EL (cell line): ENCODE measurements at places on chromosomes 2 and 18.

GRCh38 chr2:86396291-86396785 lies 44.8 kb upstream of the KDM3A start:
- peak; percentile 10 for DNase-seq

- no peak for DNase-seq
Observed at GRCh38 chr18:24094561-24094960, 44.3 kb upstream of the CABYR start.

DNA sequence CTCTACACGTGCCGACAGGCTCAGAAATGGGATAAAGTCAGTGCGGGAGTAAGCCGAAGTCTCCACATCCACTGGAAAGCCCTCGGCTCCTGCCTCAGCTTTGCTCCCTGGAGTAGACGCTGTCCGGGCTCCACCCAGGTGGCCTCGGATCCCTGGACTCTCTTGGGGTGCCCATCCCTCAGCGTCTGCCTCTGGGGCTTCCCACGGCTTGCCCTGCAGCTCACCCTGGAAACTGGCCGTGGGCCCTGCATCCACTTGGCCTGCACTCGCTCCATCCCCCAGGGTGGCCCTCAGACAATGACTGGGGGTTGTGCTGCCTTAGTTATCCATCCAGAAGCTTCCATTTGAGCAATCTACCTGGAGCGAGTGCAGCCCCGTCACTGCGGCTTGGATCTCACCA lies 36.2 kb upstream of the TAF1B start:
- DNase-seq = no peak

DNA sequence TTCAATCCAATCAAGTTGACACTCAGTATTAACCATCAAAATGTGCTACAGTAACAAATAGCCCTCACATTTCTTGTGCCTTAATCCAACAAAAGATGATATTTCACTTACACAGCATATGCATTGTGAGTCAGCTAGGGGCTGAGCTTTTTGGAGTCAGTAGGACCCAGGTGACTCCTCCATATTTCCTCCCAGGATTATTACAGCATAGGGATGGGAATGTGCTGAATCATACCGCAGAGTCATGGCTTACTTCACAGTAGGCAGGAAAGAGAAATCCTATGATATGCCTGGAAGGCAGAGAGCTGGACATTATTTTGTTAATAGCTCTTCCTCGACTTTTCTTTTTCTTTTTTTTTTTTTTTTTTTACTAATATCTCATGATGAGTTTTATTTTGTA lies 153.3 kb downstream of the TMEM182 start:
- peak; percentile 27 for DNase-seq

DNA sequence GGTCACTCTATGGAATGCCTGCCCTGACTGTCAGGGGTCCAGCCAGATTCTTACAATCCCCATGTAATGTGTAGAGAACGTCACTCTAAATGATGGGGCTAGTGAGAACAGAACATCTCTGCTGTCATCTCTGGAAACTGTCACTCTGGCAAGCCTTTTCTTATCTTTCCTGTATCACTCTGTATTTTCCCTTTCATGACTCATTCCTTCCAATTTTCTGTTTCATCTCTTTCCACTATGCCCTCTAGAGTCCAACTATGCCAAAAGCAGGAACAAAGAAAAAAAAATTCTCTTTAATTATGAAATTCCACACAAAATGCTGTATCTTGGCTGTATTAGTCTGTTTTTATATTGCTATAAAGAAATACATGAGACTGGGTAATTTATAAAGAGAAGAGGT lies 608.8 kb downstream of the ADCYAP1 start:
- no peak for DNase-seq

DNA sequence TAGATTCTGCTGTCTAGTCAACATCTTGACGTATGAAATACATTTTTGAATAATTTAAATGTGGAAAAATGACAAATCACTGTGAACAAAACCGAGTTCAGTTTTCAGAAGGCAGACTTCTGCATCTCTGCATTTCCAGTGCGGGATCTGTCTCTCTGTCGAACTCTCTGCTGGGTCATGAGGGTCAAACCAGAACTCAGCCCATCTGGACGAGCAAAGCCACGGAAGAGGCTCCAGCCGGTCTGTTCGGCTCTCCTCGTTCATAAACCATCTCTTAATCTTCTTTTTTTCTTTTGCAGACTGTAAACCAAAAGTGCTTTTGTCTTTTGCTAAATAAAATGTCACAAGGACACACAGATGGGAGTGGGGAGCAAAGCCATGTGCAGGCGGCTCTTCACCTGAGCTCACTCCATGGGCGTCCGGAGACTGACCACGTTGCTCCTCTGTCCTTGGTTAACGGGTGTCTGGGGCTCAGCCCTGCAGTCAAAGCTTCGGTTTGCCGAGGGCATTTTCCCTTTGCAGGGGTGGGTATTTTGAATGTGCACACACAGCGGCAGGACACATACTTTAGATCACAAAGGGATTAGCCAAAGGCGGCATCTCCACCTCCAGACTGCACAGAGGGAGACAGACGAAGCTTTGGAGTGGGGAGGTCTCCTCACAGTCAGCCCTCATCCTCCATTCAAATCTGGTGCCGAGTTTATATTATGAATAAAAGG lies 737.9 kb upstream of the SALL3 start:
- no peak for DNase-seq

GRCh38 chr18:2409906-2410305 lies 161.4 kb downstream of the METTL4 start:
- no peak for DNase-seq

- peak; percentile 4 for DNase-seq
Observed at GRCh38 chr2:163132850-163133249, 294.3 kb upstream of the KCNH7 start.

DNA sequence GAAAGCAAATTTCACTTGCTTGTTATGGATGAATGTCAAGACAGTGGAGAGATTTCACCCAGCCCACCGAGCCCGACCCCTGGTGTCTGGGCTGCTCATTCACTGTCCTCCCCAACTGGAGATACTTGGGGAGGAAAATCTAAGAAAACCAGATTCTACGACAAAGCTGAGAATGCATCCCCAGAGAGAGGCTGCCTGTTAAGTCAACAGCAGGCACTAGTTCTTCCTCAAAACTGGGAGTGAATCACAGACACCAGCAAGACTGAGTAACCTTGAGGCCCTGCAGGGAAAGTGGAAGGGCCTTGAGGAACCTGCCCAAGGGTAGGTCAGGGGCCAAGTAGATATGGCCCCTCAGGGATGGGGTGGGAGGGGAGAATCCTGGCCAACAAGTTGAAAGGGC lies 34.2 kb upstream of the MLPH start:
- no peak for DNase-seq

DNA sequence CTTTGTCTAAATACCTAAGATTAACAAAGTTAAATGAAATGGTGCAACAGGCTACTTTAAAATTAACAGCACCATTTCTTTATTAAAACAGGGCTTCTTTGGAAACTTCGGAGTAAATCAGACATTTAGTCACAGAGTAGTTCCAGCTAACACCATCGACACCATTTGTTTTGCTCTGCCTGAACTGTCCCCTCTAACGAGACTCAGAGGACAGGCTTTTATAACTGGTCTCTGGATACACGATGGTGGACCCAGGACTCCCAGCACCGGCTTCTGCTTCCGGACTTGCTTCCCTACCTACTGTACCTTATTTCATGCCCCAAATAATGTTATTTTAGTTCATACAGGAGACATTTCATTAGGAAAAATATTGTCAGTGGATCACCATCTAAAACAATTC lies 252.1 kb downstream of the XIRP2 start:
- no peak for DNase-seq

DNA sequence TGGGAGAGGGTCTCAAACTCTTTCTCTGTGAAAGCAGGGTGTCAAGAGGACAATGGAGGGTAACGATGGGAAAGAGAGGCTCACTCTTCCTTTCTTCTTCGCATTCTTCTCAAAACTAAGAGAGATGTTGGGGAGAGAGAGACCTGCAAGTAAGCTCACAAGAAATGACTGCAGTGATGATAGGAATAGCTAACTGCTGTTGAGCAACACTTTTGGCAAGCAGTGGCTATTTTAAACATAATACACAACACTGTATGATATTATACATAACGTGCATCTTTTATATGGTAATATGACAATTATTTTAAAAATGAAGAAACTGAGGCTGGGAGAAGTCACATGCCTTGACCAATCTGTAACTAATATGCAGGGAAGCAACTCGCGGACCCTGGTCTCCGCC lies 247.5 kb downstream of the CMPK2 start:
- no peak for DNase-seq

GRCh38 chr2:17226941-17227490 lies 291.2 kb downstream of the RAD51AP2 start:
- no peak for DNase-seq

DNA sequence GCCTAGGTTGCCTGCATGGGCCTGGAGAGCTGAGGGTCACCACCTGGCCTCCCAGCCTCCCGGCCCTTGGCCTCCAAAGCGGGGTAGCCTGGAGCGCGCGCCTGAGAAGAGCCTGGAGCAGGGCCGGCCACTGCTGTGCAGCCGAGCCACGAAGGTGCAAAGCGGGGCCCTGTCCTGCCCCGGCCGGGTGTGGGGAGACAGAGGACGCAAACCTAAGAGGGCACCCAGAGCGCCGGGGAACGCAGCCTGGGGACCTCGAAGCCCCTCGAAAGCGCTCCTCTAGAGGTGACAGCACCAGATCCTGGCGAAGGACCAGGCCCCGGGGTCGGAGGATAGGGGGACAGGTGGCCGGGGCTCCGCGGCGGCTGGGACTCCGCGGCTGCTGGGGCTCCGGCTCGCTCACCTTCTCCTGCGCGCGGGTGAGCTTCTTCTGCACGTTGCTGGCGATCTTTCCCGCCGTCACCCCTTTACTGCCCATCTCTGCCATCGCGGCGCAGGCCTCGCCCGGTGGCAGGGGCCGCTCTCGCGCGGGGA lies 430 bp downstream of the BIN1 start:
- DNase-seq = peak; percentile 30

GRCh38 chr18:53093636-53094035 lies 753.6 kb downstream of the DCC start:
- DNase-seq = no peak

GRCh38 chr2:667332-667999 lies 9.7 kb downstream of the TMEM18 start:
- peak; percentile 69 for DNase-seq

DNA sequence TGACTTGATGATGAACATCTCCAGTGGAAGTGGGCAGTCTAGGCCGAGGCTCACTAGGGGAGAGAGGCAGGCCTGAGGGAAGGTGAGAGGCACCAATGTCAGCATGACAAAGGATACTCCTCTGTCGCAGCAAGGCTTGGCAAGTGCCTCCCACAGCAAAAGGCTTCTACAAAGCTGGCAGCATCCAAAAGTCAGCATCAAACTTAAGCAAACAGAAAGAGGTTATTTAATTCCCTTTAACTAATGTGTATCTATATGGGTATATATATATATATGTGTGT lies 41.6 kb downstream of the NIFK start:
- no peak for DNase-seq

GRCh38 chr2:14779252-14779651 lies 146.7 kb downstream of the LRATD1 start:
- no peak for DNase-seq

- DNase-seq = no peak
Observed at GRCh38 chr2:195238379-195238778, 418.6 kb upstream of the SLC39A10 start.

DNA sequence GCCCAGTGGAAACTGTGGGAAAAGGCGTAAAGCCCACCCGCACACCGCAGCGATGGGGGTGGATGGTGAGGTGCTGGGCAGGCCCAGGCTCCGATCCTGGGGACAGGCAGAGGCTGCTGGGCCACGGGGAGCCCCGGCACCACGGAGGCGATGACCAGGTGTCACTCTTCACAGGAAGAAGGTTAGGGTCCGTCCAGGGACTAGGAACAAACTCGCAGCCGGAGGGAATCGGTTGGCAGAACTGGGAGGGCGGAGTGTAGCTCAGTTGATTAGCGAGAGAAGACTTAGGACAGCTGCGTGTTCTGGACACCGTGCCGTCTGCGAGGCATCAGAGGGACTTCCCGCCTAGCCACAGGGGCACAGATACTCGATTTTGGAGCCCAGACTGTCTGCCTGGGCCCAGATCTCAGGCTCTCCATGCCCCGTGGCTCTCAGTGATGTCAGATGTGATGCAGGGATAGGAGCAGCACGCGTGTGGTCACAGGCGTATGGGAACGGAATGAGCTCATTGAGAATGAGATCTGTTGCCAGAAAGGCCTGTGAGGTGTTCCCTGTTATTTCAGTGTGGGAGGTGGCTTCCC lies 16.1 kb upstream of the ALLC start:
- DNase-seq = no peak

- no peak for DNase-seq
Observed at GRCh38 chr2:179180242-179180641, 84.4 kb downstream of the SESTD1 start.

DNA sequence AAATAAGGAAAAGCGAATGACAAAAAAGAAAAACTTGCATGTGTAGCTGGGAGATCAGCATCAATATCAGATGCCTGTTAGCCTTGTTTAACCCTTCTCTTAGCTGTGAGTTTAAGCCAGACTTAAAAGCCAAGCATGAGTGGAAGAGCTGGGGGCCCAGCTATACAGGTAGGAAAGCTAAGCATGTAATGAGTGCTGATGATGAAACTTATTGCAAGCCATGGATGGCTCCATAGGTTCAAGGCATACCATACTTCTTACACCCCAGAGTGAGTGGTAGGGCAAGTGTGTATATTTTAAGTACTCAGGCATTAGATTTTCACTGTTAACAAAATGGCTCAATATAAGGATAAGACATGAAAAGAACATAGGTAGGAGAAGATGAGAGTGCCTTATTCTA lies 28.0 kb downstream of the RBBP8 start:
- no peak for DNase-seq

- peak; percentile 31 for DNase-seq
Observed at GRCh38 chr2:150211164-150211631, 276.3 kb downstream of the RND3 start.

DNA sequence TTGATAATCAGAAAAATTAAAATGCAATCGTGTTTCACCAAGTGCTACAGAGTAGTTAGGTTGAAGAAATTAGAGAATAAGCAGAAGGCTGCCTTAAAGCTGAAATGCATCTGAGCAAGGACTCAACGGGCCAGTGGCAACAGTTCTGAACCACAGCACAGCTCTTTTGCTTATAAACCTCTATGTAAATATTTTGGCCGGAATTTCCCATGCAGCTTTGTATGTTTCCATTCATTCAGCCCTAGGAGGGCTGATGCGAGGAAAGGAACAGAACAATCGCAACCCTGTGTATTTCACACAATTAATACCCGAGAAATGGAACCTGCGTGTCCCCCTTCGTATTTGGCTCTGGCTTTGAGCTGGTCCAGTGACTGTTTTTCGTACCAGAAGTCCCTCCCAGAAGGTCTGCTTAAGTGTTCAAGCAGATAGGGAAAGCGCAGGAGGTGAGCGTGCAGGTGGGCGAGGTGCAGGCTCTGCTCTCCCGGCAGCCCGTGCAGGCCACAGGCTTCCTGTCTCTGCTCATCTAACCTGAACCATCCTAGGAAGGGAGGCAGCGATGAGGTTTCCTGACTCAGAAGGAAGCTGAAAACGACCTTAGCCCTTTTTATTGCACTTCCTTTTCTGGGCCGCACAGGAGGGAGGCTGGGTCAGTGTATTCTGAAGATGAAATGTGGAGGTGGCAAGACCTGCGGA lies 67.3 kb downstream of the ASB1 start:
- no peak for DNase-seq
